Bronchial epithelial cell (primary cell): ENCODE measurements at places on chromosomes 16 and 17. TPM values are rescaled to one million over a fixed set of nuclear protein-coding genes. Genes with fewer than 3 reads are reported as not detected.

DNA sequence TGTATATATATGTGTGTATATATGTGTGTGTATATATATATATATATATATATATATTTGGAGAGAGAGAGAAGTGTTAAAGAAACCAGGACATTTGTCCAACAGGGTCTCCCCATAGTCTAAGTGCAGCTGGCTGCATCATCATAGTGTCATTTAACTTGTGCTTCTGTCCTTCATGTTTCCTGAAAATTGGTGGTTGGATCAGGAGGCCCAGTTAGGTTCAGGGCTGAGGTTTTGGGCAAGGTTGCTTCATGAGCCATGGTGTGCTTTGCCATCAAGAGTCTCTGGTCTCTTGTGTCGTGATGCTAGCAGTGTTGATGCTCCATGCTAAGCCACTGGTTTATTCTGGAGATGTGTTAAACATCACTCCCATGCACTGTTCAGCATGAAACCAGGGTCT is 85.3 kb downstream of the C16orf95 start:
- DNase-seq, result no peak

- no peak for DNase-seq
Observed at GRCh38 chr17:34126496-34126895, 128.6 kb upstream of the CCL2 start.

GRCh38 chr17:68777243-68777855 is 176.2 kb upstream of the FAM20A start:
- DNase-seq, result peak; percentile 43

DNA sequence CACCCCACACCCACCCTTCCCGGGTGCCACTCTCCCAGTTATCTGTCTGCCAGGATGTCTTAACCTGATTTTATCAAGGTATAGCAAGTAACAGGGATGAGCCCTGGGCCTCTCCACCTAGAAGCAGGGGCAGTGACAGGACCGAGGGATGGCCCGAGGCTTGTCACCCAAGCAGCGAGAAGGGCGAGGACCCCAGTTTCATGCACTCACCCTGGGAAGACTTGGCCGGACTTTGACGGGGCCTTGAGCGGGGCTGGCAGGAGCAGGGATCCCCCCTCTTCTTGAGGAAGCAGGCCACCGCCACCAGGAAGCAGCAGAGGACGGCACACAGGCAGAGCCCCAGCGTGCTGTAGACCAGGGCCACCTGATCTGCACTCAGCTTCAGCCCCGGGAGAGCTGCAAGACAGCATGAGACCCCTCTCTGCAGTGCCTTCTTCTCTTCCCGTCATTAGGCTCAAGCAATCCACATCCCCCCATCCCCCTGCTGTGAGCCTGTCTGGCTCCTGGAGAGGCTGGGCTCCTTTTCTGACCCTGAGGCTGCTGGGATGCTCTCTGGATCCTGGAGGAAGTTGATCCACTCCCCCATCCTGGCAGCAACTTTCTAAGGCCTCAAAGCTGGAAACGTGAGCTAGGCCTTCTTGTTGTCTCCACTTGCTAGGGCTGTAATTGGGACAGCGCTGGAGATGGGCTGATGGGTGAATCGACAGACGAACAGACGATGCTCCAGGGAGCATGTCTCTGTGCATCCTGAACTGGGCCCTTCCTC is 31.6 kb downstream of the TNFRSF13B start:
- DNase-seq, result no peak

DNA sequence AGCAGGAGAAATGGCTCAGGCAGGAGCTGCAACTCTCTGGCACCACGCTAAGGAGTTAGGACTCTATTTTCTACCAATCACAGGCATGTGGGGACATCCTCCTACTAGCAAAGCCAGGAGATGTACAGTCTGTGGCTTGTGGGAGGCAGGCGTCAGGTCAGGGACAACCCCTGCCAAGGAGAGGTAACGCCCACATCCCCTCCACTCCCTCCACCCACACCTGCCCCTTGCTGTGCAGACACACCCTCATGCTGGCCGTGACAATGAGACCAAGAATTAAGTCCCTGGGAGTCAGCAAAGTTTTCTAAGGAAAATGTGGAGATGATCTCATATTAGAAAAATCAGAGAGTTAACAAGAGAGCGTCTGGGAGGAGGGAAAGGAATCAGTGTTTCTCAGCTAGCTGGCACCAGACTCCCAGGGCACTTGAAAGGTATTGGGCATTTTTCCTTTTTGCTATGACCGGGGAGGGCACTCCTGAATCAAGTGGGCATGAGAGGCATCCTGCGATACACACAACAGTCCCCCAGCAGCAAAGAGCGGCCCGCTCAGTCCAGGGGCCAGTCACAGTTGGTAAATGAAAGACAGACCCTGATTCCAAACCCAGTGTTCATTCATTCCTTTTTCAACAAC is 87.3 kb upstream of the RPL38 start:
- DNase-seq, result peak; percentile 4

DNA sequence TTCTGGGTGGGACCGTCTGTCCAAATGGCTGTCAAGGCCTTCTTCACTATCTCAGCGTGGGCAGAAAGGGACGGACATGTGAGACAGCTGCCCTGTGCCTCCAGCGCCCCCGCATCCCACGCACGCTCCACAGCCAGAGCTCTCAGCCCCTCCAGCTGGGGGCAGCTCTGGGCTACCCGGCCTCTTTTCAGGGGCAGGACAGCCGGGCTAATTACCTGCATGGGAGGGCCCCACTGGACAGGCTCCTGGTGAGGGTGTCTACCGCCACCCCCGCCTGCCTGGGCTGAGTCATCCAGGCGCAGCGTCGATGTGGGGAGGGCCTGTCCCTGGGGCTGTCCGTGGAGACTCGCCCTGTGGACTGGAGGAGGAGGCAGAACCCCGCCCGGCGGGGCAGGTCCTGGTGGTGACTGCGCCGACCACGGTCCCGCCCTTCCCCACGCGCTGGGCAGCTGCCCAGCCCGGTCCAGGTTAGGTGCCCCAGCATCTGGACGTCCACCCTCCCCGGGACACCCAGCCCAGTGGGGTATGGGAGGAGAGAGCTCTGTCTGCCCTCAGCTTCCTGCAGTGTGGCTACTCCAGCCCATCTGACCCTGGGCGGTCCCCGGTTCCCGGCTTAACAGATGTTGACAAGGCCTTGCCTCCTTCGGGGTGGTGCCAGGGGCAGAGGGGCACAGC is 5.9 kb upstream of the METRNL start:
- peak; percentile 49 for DNase-seq

- no peak for DNase-seq
Observed at GRCh38 chr17:53270936-53271335, 551.8 kb upstream of the KIF2B start.

GRCh38 chr17:48842746-48843145 is 11.9 kb downstream of the CALCOCO2 start:
- DNase-seq, result no peak

- DNase-seq, result no peak
Observed at GRCh38 chr16:57651344-57652333, 16.5 kb upstream of the ADGRG3 start.

DNA sequence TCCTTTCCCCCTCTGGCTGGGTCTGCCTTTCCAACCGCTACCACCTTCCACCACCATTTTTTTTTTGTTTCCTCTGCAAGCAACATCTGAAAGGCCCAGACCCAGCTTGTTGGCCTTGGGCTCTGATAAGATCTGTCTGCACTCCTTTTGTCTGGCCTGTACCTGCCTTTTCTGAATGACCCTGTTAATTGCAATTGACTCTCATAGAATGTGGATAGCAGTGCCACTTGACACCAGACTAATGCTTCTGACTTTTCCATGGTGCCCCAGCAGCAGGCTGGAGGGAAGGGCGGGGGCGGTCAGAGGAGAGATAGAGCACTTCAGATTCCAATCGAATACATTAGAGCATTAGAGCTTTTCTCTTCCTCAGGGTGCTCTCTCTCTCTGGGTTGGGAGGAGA is 538.9 kb downstream of the WWOX start:
- DNase-seq, result no peak

DNA sequence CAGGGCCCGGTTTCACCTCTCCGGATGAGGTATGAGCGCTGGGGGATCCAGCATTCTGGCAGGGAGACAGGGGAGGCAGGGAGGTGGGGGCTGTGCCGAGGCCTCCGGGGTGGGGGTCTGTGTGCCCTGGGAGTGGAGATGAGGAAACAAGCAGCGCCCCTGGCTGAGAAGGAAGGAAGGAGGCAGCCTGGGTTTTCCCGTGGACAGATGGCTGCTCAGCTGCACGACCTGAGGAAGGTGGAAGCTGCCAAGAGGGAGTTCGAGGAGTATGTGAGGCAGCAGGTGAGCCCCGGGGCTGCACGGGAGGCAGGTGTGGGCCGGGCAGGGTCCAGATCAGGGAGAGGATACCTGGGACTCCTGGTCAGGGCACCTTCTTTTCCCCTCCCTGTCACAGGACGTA is 4.3 kb downstream of the RNF112 start:
- no peak for DNase-seq

GRCh38 chr17:55510986-55511721 is at the start of gene SMIM36:
TSS of gene SMIM36 (minus strand) at chr17:55511452.
- no peak for DNase-seq

DNA sequence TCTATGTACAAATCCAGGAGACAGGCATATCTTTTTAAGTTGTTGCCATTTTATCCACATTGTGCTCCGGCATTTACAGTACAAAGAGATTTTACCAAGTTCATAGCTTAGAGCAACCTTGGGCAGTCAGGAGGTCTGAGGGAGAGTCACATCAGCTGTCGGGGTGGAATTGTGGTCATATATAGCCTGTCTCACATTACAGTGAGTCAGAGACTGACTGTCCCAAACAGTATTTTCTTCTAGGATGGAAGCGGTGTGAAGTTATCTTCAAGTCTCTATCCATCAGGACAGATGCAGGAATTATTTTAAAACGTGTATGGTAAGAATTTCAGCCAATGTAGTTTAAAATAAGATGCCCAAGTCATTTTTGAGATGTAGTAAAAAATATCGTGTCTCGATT is 53.0 kb downstream of the GPRC5B start:
- peak; percentile 56 for DNase-seq

- DNase-seq, result no peak
Observed at GRCh38 chr17:77420095-77420803, 279.5 kb downstream of the SEC14L1 start.

IGF2BP1 gene
- total RNA-seq, result not detected in 2 replicates

GLTPD2 gene
- not detected in 2 replicates for total RNA-seq

DNASE1L2 gene
- under 0.01 and 0.64 TPM in 2 replicates for total RNA-seq

LGALS9 gene
- 1.3 TPM in 2 replicates for total RNA-seq

PER1 gene
- 21.9 and 26.4 TPM in 2 replicates for total RNA-seq

HAP1 gene
- 2.6 and 5.0 TPM in 2 replicates for total RNA-seq

TP53TG3B gene
- not detected in 2 replicates for total RNA-seq

KRT23 gene
- 12.9 and 29.4 TPM in 2 replicates for total RNA-seq

KREMEN2 gene
- total RNA-seq, result 1.1 and 1.2 TPM in 2 replicates

TIMM22 gene
- total RNA-seq, result 11.3 and 16.3 TPM in 2 replicates

RCVRN gene
- total RNA-seq, result not detected in 2 replicates

CRYBA1 gene
- not detected in 2 replicates for total RNA-seq
